ENCODE measurements at places on chromosomes 12 and 14.

- no peaks in the 10 kb centered on the region for H3K4me1 ChIP-seq
- H3K27me3 ChIP-seq: no peaks in the 10 kb centered on the region
- DNase-seq: no peak
- H3K4me3 ChIP-seq: no peak overlapping the region
- H3K36me3 ChIP-seq: no peaks in the 10 kb centered on the region
These were observed 666.2 kb upstream of the FBXO33 start for GRCh38 chr14:40098468-40098867.

GRCh38 chr12:52023182-52023975 lies 16.6 kb downstream of the TAMALIN start:
- no peaks in the 10 kb centered on the region for H3K36me3 ChIP-seq
- peak; percentile 81 for DNase-seq
- H3K4me3 ChIP-seq: peak overlapping the region; percentile 69
- no peaks in the 10 kb centered on the region for H3K27me3 ChIP-seq
- no peak overlapping the region for H3K27ac ChIP-seq
- H3K4me1 ChIP-seq: peaks cover 4% of the 10 kb centered on the region

DNA sequence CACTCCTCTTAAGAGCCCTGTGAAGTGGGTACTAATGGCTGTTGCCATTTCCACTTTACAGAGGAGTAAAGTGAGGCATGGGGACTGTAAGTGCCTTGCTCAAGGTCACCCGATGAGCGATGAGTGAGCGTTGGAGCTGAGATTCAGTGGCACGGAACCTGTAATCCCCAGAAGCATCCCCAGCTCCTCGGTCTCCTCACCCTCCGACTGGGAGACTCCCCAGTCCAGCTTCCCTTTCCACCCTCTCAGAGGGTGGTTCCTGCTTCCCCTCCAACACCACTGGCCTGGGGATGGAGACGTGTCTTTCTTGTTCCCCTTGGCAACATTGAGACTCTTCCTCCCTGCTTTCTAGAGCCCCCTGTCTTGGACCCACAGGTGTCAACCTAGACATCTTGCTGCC lies 32.6 kb downstream of the TMEM63C start:
- DNase-seq: no peak
- H3K36me3 ChIP-seq: no peaks in the 10 kb centered on the region
- H3K4me1 ChIP-seq: no peaks in the 10 kb centered on the region

DNA sequence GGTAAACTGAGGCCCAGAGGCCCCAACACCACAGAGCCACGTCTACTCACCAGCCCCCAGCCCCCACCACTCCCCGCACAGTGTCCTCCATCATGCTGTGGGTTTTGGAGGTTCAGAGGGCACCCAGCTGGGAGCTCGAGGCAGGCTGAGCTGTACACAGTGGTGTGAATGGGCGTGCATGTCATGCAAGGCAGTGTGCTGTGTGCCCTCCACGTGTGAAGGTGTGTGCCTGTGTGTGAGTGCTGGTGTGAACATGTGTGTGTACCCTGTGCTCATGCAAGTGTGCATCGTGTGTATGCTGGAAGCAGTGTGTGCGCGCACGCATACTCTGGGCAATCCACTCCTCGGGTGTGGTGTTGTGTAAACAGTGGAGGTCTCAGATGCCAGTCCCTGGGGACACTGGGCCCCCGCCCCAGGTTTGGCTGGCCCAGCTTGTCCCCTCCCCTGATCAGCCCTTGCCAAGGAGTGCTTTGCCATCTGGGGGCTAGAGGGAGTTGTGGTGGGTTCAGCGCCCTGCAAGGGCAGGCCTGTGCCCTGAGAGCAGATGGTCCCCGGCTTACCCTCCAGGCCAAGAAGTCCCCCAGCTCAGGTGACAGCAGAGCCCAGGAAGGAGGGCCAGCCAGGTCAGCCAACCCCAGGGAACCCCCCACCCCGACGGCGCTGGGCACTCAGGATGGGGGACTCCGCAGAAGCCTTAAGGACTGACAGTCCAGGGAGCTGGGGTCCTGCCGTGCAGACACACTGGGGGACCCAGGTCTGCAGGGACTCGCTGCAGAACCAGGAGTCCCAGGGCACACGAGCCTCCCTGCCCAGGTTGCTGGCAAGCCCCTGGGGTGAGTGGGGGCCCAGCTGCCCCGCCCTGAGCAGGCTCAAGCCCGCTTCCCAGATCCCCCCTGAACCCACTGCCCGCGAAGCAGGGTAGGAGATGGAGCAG lies 23.8 kb upstream of the GPR132 start:
- DNase-seq: peak; percentile 38
- no peak overlapping the region for H3K4me3 ChIP-seq
- H3K27ac ChIP-seq: peak overlapping the region; percentile 86
- no peaks in the 10 kb centered on the region for H3K36me3 ChIP-seq
- no peaks in the 10 kb centered on the region for H3K27me3 ChIP-seq

DNA sequence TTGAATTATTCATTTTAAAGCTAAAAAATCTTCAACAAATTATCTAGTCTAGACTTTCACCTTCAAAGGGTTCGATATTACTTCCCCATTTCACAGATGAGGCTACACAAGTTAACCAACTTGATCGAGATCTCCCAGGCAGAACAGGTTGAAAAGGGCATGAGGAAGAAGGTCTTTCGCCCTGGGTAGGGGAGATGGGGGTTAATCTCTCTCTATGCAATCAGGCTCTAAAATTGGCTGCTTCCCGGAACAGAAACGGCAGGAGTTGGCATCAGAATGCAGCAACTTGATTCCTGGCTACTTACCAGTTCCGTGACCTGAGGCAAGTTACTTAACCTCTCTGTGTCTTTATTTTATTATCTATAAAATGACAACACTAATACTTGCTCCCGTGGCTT lies 2.4 kb upstream of the CISTR start:
- peaks cover 86% of the 10 kb centered on the region for H3K27me3 ChIP-seq
- no peaks in the 10 kb centered on the region for H3K36me3 ChIP-seq
- DNase-seq: no peak
- H3K4me1 ChIP-seq: no peaks in the 10 kb centered on the region
- H3K27ac ChIP-seq: no peak overlapping the region
- no peak overlapping the region for H3K4me3 ChIP-seq

- peaks cover 1% of the 10 kb centered on the region for H3K4me1 ChIP-seq
- no peak for DNase-seq
- no peaks in the 10 kb centered on the region for H3K27me3 ChIP-seq
These were observed 16.9 kb upstream of the SRP54 start for GRCh38 chr14:34965912-34966311.

DNA sequence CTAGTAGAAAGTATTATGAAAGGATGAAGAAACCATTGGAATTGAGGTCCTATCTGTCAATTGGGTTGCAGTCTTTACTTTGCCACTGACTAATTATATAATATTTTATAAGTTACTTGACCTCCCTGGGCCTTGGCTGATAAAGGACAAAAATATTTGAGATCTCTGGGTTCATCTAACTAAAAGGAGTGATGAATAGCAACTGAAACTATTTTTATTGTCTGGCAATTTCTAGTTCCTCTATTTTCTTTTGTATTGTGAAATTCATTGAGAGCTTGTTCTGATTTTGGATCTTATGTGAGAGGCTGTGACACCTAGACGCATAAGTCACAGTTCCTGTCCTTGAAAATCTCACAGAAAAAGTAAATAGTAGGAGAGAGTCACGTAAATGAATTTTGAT lies 415.7 kb upstream of the ATP2B1 start:
- no peaks in the 10 kb centered on the region for H3K36me3 ChIP-seq
- H3K27me3 ChIP-seq: no peaks in the 10 kb centered on the region
- peak; percentile 30 for DNase-seq
- H3K4me1 ChIP-seq: peaks cover 10% of the 10 kb centered on the region
- no peak overlapping the region for H3K4me3 ChIP-seq

- H3K4me1 ChIP-seq: no peaks in the 10 kb centered on the region
- no peak overlapping the region for H3K27ac ChIP-seq
- DNase-seq: no peak
- no peaks in the 10 kb centered on the region for H3K36me3 ChIP-seq
- no peak overlapping the region for H3K4me3 ChIP-seq
- H3K27me3 ChIP-seq: no peaks in the 10 kb centered on the region
These were observed 413.2 kb downstream of the FLRT2 start for GRCh38 chr14:85943192-85943591.

DNA sequence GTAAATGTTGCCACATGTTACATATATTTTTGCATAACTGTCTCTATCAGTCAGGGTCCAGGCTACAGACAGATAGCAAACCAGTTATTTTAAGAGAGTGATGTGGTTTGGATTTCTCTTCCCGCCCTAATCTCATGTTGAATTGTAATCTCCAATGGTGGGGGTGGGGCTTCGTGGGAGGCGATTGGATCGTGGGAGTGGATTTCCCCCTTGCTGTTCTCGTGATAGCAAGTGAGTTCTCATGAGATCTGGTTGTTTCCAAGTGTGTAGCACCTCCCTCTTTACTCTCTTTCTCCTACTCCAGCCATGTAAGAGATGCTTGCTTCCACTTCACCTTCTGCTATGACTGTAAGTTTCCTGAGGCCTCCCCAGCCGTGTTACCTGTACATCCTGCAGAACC lies 704.2 kb upstream of the TBX3 start:
- DNase-seq: no peak
- H3K4me1 ChIP-seq: no peaks in the 10 kb centered on the region
- no peaks in the 10 kb centered on the region for H3K27me3 ChIP-seq
- H3K36me3 ChIP-seq: no peaks in the 10 kb centered on the region
- no peak overlapping the region for H3K4me3 ChIP-seq

DNA sequence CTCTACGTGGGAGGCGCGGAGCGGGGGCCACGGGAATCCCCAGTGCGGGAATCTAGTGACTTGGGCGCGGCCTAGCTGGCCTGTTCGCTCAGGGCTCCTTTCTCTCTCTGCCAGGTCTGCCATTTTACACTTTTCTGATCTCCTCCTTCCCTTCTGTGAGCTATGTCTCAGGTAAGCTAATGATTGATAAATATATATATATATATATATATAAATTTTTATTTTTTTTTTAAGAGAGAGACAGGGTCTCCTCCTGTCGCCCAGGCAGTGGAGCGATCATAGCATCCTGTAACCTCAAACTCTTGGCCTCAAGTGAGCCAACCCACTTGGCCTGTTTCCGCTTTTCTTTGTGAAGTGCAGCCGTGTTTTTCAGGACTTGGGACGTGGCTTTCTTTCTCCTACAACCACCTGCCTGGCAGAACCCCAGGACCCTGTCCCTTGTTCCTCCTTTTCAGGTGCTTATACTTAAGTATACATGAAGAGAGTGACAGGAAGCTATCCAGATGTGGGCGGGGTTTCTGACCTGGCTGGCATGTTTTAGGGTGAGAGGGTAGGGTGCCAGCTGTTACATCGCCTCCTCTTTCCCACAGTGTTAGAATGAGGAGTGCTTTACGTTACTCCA lies 547 bp downstream of the ZNF140 start:
- H3K27me3 ChIP-seq: no peaks in the 10 kb centered on the region
- H3K36me3 ChIP-seq: peaks cover 47% of the 10 kb centered on the region
- DNase-seq: no peak
- peak overlapping the region; percentile 92 for H3K4me3 ChIP-seq

- no peaks in the 10 kb centered on the region for H3K36me3 ChIP-seq
- peaks cover 11% of the 10 kb centered on the region for H3K4me1 ChIP-seq
- H3K27ac ChIP-seq: no peak overlapping the region
- peak; percentile 45 for DNase-seq
- no peaks in the 10 kb centered on the region for H3K27me3 ChIP-seq
- no peak overlapping the region for H3K4me3 ChIP-seq
These were observed 131.4 kb downstream of the LMNTD1 start for GRCh38 chr12:25421651-25422167.

GRCh38 chr14:77306851-77307496 lies 13.7 kb downstream of the POMT2 start:
- H3K27ac ChIP-seq: peak overlapping the region; percentile 52
- H3K36me3 ChIP-seq: no peaks in the 10 kb centered on the region
- no peaks in the 10 kb centered on the region for H3K27me3 ChIP-seq
- H3K4me1 ChIP-seq: peaks cover 52% of the 10 kb centered on the region
- DNase-seq: peak; percentile 41

DNA sequence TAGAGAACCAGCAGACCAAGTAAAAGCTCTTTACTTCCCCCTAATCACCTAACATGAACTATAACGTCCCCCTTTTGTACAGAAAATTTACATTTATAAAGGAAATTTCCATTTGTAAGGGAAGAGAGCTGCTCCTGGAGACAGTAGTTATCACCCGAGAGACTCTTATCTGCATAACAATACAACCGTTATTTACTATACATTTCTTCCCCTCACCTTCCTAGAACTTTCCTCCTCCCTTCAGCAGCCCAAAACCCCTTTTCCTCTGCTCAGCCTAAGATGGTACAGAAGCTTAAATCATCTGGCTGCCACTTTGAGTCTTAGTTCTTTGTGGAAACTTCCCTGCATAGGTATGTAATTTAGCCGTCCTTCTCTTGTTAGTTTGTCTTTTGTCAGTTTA lies 40.4 kb upstream of the ETV6 start:
- H3K4me3 ChIP-seq: no peak overlapping the region
- H3K27me3 ChIP-seq: no peaks in the 10 kb centered on the region
- H3K27ac ChIP-seq: no peak overlapping the region

- H3K27me3 ChIP-seq: no peaks in the 10 kb centered on the region
- DNase-seq: no peak
- no peak overlapping the region for H3K27ac ChIP-seq
- H3K4me3 ChIP-seq: no peak overlapping the region
- H3K4me1 ChIP-seq: peaks cover 9% of the 10 kb centered on the region
These were observed 3.7 kb upstream of the FERMT2 start for GRCh38 chr14:52954346-52955214.

- H3K36me3 ChIP-seq: no peaks in the 10 kb centered on the region
- H3K27ac ChIP-seq: peak overlapping the region; percentile 10
- H3K4me3 ChIP-seq: no peak overlapping the region
- H3K27me3 ChIP-seq: no peaks in the 10 kb centered on the region
- peak; percentile 41 for DNase-seq
- peaks cover 48% of the 10 kb centered on the region for H3K4me1 ChIP-seq
These were observed 28.1 kb downstream of the DYRK2 start for GRCh38 chr12:67676624-67677023.

DNA sequence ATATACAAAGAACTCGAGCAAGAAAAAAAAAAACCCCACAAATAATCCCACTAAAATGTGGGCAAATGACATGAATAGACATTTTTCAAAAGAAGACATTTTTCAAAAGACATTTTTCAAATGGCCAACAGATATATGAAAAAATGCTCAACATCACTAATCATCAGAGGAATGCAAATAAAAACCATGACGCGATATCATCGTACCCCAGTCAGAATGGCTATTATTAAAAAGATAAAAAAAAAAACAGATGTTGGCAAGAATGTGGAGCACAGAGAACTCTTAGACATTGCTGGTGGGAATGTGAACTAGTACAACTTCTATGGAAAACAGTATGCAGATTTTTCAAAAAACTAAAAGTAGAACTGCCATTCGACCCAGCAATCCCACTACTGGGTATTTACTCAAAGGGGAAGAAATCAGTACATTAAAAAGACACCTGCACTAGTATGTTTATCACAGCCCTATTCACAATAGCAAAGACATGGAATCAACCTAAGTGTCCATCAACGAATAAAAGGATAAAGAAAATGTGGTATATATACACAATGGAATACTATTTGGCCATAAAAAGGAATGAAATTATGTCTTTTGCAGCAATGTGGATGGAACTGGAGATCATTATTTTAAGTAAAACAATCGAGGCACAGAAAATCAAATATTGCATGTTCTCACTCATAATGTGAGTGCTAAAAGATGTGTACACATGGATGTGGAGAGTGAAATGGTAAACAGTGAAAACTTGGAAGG lies 16.3 kb downstream of the ZBTB39 start:
- H3K4me3 ChIP-seq: no peak overlapping the region
- H3K36me3 ChIP-seq: no peaks in the 10 kb centered on the region
- no peak overlapping the region for H3K27ac ChIP-seq
- no peaks in the 10 kb centered on the region for H3K27me3 ChIP-seq

- H3K4me1 ChIP-seq: no peaks in the 10 kb centered on the region
- H3K36me3 ChIP-seq: no peaks in the 10 kb centered on the region
- no peak for DNase-seq
- no peaks in the 10 kb centered on the region for H3K27me3 ChIP-seq
- H3K27ac ChIP-seq: no peak overlapping the region
These were observed 444.9 kb upstream of the FOXG1 start for GRCh38 chr14:28321475-28322244.

- H3K4me3 ChIP-seq: no peak overlapping the region
- peaks cover 16% of the 10 kb centered on the region for H3K27me3 ChIP-seq
- H3K27ac ChIP-seq: no peak overlapping the region
- no peak for DNase-seq
These were observed 5.9 kb upstream of the DEGS2 start for GRCh38 chr14:100165376-100165775.
